ENCODE measurements at places on chromosomes 6 and 20.

DNA sequence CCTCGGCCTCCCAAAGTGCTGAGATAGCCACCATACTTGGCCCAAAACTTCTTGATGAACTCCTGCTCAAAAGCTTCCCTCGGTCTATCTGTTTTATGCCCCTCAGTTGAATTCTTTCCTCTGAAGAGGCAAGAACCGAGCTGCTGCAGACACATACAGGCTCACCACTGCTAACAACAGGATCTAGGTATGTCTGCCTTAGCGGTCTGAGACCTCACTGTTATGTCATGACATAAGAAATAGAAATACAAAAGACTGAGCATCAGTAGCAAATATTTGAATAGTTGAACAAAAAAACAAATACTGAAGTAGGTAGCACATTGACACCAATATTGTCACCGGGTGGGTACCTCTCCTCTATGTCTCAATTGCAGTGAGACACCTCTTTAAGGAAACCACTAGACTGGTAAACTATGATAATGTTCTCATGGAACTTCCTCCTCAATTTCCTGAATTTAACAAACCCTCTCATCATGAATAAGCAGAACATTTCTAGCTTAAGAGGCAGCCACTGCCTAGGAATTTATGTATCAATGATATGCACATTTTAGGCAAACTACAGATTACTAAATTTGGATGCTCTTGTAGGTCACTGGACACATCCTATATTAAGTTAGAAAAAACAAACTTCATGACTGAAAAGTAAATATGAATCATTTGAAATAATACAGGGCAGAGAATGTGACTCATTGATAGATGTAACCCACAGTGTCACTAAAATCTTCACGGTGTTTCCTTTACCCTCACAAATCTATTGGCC is 9.4 kb upstream of the STXBP5 start:
- DNase-seq: no peak

DNA sequence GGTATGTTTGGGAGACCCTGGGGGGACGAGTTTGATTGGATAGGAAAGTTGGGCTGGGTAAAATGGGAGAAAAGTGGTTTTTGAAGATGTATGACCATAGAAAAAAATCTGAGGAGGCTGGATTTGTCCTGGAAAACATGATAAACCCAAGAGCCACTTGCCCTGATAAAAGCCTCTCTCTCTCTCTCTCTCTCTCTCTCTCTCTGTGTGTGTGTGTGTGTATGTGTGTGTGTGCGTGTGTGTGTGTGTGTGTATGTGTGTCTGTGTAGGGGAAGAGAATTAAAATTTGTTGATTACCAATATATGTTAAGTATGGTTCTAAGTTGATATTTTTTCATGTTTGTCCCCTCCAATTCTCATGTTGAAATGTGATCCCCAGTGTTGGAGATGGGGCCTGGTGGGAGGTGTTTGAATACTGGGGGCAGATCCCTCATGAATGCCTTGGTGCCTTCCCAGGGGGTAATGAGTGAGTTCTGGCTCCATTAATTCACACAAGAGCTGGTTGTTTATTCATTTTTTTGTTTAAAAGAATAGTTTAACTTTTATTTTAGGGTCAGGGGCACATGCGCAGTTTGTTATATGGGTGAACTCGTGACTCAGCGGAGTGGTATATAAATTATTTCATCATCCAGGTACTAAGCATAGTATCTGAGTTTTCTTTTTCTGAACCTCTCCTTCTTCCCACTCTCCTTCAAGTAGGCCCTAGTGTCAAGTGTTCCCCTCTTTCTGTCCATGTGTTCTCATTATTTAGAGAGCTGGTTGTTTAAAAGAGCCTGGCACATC is 208.8 kb downstream of the TFAP2B start:
- DNase-seq: no peak

DNA sequence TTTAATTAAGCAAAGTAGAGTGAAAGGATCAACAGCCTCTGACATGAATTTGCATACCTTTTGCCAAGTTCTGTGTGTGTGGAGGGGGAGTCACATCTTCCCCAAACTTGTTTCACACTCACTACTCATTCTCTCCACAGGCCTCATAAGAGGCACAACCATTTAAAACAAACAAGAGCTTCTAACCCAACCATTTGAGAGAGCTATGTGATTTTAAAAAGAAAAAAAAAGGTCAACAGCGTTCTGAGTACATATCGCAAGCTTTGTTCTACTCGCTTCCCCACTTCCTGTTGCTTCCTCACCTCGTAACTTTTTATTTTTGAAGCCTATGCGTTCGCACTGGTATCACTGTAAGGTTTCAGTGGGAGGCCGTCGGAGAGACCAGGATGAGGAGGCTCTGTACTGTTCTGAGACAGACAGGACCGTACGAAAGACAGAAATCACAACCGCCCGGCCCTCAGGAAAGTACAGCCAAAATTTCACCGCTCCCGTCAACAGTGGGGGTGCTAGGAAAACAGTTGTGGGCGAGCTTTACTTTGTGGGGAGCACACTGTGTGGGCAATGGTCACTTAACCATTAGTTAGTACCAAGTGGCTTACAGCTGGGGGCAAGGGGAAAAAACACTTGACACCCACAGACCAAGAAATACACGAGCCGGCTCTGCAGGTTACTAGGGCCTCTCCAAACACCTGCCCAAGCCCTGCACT is 61.3 kb downstream of the TRERF1 start:
- DNase-seq: peak; percentile 72

- no peak for DNase-seq
Measured at GRCh38 chr20:24146231-24146634, 157.7 kb upstream of the GGTLC1 start.

DNA sequence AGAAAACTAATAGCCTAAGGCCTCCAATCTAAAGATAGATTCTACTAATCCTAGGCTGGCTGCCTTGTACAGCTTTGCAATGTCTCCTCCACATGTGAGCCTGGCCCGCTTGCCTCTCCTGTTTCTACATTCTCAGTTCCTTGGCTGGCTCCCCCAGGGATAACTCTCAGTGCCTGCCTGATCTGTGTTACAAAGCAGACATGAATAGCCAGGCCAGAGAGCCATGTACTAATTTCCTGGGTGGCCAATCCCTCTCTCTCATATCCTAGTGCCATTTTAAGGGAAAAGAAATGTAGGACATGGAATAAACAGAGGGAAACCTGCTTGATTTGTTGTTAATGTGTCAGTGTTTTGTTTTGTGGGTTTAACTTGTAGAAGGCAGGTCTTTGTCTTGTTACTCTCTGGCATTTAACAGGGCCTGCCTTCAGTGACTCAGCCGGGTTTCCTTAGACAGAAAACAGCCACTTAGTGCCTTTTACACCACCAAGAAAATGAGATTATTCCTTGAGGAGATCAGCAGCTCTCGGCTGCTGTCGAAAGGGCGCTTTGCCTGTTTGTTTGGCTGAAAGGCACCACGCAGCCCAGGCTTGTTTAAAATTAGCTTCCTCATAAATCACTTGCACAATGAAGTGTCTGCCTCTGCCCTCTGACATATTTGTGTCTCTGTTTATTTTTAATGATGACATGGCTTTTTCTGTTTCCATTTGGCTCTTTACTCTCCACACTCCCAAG is 702.7 kb downstream of the MAFB start:
- no peak for DNase-seq

- DNase-seq: no peak
Measured at GRCh38 chr6:10640412-10640811, 54.0 kb downstream of the C6orf52 start.

- no peak for DNase-seq
Measured at GRCh38 chr20:38450412-38450975, 15.4 kb upstream of the SNHG17 start.

- DNase-seq: no peak
Measured at GRCh38 chr6:169139179-169139971, 114.3 kb downstream of the THBS2 start.

- no peak for DNase-seq
Measured at GRCh38 chr6:145839653-145840052, 25.1 kb upstream of the FBXO30 start.

GRCh38 chr6:85417336-85417735 is 32.5 kb upstream of the NT5E start:
- DNase-seq: no peak

GRCh38 chr6:109767961-109768360 is 76.9 kb downstream of the FIG4 start:
- DNase-seq: no peak

- no peak for DNase-seq
Measured at GRCh38 chr6:32086661-32087573, 22.2 kb downstream of the TNXB start.

DNA sequence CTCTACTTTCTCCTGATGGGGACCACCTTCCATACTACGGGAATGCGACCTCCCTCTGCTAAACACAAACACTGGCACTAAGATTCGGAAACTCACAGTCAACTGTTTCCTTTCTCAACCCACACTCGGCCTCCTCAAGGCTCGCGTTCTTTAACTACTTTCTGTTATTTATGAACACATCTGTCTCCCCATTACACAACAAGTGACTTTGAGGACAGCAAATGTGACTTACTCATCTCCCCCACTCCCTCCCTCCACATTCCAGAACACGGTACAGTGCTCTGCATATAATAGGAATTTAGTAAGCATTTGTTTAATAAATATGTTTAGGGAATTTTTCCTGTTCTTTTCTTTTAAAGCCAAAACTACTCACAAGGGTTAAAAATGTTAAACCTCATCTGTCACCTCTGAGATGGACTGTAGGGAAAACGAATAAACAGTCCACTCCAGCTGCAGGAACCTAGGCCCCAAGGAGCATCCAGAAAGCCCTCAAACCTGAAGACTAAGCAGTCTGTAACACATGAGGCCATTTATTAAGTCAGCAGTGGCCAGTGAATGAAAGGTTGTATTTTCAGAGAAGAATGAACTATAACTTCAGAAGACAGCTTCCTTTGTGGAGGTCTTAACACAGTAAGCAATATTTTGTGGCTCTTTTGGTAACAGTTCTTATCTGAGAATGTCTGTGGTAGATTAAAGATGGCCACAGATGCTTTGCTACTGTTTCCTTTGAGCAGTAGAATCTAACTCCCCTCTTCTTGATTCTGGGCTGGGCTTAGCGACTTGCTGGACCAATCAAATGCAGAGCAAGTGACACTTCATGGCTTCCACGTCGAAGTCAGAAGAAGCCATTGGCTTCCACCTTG is 209.6 kb upstream of the DTNBP1 start:
- no peak for DNase-seq

- DNase-seq: no peak
Measured at GRCh38 chr6:100665041-100665380, 200.3 kb upstream of the SIM1 start.

- DNase-seq: no peak
Measured at GRCh38 chr6:168131464-168132415, 52.7 kb upstream of the FRMD1 start.

GRCh38 chr20:19376451-19377229 is 164.2 kb downstream of the SLC24A3 start:
- DNase-seq: no peak

DNA sequence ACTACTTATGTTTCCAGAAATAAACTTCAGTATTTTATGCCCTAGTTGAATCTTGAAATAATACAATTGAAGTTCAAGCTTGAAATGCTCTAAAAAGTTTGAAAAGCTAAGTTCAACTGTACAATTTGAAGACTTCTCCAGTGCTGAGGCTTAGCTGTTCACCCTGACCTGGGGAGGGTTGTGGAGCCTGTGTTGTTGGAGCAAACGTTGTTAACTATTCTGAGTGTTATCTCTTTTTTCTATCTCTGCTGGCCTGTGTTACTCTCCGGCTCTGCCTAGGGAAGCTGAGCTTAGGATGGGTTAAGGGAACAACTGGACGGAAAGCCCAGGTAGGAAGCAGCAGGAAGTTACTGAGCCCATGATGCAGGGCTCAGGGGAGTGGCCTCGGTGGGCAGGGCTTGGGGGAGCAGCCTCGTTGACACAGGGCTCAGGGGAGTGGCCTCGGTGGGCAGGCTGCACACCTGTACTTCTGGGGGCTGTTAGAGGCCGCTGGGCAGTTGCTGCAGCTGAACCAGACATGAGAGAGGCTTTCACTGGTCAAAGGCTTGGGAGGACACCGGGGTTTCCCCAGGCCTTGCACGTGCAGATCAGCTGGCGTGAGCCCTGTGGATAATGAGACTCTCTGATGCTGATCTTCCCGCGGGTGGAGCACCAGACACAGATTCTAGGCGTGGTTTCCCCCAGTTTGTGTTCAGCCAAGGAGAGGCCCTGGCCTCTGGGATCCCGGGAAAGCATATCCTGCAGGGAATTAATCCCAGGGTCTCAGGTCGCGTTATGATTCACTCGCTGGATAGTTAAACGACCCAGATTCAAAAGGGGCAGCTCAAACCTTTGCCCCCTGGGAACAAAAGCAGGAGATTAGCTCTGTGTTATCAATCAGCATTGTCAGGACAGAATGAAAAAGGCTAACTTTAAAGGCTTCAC is 58.9 kb downstream of the ERMARD start:
- DNase-seq: no peak

GRCh38 chr6:32057966-32058365 is 19.8 kb downstream of the CYP21A2 start:
- DNase-seq: no peak

DNA sequence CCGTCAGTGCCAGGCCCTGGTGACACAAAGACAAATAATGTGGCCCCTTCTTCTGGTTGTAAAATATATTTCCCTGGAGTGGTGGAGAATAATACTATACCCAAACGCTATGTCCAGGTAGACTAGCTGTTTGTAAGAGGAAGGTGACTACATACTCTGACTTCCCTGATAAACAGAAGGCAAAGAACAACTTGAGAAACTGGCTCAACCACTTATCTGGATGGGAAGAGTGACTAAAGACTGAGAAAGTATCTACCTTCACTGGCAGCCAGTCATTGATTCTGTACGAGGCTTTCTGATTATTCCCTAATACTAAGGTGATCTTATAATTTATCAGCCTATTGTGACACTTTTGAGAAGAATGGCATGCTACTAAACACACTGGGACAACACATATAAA is 569.7 kb downstream of the EPHA7 start:
- no peak for DNase-seq

GRCh38 chr20:44637042-44637441 is 14.5 kb downstream of the ADA start:
- DNase-seq: no peak

DNA sequence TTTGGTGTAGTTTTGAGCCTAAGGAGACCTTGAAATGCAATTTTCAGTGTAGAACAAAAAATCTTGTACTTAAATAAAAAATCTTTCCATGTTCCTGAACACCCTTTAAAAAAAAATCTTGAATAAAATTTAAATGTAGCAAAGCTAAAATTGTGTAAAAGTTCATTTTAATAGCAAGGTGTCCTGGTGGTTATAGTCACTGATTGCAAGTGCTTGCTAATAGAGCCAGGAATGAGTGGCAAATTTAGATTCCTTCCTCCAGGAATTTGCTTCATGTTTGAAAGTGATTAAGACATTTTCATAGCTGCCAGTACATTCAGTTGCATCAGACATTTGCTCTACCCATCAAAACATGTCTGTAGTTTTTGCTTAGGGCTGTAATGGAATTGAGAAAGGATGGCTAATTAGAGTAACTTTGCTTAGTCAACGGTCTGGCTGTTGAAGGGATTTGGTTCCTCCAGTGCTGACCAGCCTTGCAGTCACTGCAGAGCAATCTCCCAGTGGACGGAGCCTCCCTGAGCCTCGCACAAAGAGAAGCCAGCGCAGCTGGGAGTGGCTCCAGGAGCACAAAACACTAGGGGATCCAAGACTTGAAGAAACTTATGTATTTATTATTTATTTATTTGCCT is 36.5 kb downstream of the AKAP12 start:
- no peak for DNase-seq

- DNase-seq: no peak
Measured at GRCh38 chr20:56859801-56860261, 230.7 kb downstream of the TFAP2C start.
